Stimulated activated CD4-positive, alpha-beta T cell treated with anti-CD3 and anti-CD28 coated beads, Interleukin-15, amount 100 ng/mL, for 48 hours (primary cell): ENCODE measurements at places on chromosomes 3 and 15.
A peak's percentile ranks its signal among the peaks of the same experiment; 100 is the strongest.

GRCh38 chr3:29829340-29829739, 548.5 kb downstream of the RBMS3 start:
- no peak for DNase-seq

DNA sequence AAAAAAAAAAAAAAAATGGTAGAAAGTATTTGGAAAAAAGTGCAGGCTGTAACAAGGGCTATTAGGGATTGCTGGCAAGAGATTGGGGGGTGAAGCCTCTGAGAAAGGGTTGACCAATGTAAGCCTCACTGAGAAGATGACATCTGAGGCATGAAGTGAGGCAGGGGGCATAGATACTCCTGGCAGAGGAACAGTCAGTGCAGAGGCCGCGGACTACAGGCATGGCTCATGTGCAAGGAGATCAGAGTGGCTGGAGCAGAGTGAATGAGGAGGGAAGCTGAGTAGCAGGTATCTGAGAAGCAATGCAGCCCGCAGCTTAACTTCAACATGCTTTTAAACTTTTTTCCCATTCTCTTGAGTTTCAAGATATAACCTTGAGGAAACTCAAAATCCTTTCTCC, 5.4 kb downstream of the FBXL22 start:
- DNase-seq: no peak

DNA sequence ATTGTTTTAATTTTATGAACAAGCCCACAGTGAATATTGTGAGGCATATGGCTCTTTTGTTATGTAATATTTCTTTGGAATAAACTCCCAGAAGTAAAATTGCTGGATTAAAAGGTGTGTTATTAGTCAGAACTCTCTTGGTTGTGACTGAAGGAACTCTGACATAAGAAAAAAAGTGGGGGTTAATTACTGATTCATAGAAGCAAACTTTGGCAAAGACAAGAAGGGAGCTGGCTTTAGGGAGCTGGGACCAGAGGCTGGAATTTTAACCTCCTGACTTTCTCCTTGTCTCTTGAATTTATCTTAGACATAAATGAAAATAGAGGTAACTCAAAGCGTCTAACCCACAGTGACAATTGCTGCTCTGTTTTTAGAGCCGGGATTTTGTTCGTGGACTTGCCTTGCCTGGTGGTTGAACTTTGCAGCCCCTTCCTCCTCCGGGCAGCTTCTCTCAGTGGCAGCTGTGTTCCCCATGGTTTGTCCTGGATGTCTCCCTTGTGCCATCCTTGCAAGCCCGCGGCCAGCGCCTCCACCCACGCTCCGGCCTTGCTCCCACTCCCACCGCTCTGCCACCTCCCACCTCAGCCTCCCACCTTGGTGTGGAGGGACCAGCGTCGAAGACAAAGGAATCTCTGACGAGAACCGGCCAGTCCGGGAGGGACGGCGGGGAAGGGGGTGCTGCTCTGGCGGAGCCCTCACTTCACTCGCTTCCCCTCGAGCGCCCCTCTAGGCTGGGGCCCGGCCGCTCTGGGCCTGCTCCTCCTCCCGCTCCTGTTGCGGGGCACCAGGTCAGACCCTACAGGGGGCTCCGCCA, 28.0 kb downstream of the ARHGAP31 start:
- DNase-seq: peak; percentile 6

- DNase-seq: no peak
These were observed 158.5 kb downstream of the FBLN2 start for GRCh38 chr3:13707456-13707855.

- no peak for DNase-seq
These were observed 76.4 kb upstream of the SLC4A7 start for GRCh38 chr3:27560484-27561056.

- DNase-seq: no peak
These were observed 478.5 kb upstream of the CBLB start for GRCh38 chr3:106347350-106347749.

GRCh38 chr3:66756468-66757036, 241.6 kb upstream of the KBTBD8 start:
- DNase-seq: no peak

DNA sequence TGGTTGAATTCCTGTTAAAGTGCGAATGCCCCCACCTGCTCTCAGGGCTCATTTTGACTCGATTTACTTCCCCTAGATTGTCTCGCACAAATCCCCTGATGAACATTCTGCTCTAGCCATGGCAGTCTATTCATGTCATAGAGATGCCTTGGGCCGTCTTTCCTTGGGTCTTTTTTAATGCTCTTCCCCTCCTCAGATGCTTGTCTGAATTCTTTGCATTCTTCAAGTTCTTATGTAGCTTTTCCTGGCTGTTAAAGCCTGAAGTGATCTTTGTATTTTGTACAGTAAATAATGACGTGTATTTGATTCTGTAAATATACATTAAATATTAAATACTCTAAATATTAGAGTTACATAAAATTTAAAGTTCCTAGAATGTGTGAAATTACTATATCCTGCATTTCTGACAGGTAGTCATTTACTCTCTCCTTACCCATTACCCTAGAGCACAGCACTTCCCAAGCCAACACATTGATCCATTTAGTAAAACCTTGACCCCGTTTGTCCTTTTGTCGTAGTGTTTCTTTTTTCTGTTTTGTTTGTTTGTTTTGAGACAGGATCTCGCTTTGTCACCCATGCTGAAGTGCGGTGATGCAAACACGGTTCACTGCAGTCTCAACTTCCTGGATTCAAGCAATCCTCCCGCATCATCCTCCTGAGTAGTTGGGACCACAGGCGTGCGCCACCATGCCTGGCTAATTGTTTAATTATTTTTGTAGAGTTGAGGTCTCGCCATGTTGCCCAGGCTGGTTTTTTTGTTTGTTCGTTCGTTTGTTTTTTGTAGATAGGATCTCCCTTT, 47.9 kb downstream of the YEATS2 start:
- DNase-seq: no peak
